ENCODE measurements at places on chromosomes 11 and 22.

DNA sequence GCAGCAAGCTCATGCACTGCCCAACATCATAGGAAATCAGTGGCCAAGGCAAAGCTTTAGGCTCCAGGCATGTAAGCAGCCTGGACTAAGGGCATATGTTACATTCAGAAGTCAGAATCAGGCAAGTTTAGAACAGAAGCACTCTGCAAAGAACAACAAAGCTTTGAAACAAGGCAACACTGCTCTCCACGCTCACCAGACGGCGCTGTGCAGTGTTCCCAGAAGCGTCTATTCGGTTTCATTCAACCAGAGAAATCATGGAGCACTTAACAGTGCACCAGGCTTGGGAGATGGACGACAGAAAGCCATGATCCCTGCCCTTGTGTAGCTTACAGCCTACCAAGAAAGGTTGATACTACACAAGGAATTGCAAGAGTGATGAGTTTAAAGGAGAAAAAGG lies 555.8 kb downstream of the BUD13 start:
- peak; percentile 48 for DNase-seq

DNA sequence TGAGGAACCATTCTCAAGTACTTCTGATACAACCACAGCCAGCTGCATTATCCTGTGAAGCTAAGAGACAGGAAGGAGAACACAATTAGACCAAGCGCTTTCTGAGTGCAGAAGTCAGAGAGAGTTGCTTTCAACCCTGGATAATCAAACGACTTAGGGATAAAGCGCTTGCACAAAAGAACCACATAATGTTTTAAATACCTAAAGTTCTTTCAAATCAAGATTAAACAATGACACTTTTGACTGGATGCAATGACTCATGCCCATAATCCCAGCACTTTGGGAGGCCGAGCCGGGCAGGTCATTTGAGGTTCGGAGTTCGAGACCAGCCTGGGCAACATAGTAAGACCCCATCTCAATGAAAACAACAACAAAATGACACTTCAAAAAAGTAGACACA lies 145.1 kb downstream of the SWAP70 start:
- no peak for DNase-seq

- DNase-seq = no peak
Measured at GRCh38 chr11:43987384-43988039, 45.1 kb downstream of the C11orf96 start.

GRCh38 chr11:128924510-128925249 lies 18.0 kb downstream of the TP53AIP1 start:
- DNase-seq = no peak

DNA sequence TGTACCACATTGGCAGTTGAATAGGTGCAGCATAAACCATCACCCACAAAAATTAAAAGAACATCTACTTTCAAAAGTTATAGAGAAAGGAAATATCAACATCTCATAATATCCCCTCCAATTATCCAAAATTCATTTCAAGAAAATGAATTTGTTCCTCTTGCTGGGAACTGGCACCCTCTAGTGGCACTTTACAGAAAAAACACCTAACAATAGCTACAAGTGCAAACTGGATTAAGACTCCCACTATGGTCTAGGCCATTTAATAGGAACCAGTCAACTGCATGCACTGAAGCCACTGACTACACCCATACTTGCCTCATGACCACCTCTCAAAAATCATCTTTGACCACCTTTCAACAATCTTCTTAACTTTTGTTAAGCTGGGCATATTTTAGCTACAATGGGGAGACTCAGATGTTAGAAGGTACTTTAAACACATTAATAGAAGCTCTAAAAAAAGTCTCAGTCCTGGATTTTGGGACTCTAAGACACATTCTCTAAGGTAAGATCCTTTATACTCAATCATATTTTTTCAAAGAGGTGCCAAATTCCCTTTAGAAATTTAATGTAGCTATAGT lies 17.3 kb downstream of the TRAF6 start:
- DNase-seq = peak; percentile 48

GRCh38 chr11:121559606-121560200 lies 106.9 kb upstream of the SORL1-AS1 start:
- no peak for DNase-seq

DNA sequence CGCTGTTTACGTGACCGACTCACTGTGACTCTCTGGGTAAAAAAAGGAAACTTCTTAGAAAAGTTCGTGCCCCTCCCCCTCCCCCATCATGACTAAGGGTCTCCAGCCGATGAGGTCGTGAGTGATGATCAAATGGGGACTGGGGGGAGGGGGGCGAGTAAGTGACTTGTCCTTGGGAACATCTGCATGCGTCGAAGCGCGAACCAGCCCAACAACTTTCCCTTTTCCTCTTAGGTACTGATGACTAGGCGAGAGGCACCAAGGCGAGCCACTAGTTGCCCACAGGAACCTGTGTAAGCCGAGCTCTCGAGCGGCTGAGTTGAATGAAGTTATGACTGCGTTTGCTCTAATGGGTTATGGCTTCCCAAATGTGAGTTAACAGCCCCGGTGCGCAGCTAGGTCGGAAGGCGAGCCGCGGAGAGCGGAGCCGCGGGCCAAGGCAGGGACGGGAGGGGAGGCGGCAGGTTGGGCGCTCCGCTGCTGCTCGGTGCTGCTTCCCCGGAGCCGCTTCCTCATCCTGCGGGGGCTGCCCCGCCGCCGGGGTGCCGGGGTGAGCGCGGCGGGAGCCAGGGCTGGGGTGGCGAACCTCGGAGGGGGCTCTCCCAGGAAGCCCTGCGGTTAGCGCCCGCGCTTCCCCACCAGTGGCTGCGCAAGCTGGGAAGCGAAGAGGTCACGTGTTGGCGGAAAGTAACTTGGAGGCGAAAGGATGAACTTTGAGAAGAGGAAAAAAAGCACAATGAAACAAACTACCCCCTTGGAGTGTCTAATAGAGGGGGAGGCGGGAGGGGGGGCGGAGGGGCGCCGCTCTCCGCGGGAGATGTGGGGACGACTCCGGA lies 22.1 kb upstream of the BDNF start:
- peak; percentile 25 for DNase-seq

- peak; percentile 26 for DNase-seq
Measured at GRCh38 chr11:86639137-86639536, 33.3 kb downstream of the ME3 start.

DNA sequence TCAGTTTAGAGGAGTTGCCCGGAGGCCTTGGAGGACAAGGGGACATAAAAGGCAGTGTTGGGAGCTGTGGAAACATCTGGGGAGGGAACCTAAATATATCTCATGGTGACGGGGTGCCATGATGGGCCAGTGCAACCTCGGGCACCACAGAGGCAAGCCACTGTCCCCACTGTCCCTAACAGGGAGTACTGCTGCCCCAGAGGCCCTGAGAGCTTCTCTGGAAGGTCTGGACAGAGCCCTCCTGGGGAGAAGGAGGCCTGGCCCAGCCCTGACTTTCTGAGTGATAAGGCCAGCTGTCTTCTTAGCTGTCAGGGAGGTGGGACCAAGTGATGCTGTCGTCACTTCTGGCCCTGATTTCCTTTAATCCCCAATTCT lies 5.5 kb upstream of the P2RY6 start:
- DNase-seq = no peak

DNA sequence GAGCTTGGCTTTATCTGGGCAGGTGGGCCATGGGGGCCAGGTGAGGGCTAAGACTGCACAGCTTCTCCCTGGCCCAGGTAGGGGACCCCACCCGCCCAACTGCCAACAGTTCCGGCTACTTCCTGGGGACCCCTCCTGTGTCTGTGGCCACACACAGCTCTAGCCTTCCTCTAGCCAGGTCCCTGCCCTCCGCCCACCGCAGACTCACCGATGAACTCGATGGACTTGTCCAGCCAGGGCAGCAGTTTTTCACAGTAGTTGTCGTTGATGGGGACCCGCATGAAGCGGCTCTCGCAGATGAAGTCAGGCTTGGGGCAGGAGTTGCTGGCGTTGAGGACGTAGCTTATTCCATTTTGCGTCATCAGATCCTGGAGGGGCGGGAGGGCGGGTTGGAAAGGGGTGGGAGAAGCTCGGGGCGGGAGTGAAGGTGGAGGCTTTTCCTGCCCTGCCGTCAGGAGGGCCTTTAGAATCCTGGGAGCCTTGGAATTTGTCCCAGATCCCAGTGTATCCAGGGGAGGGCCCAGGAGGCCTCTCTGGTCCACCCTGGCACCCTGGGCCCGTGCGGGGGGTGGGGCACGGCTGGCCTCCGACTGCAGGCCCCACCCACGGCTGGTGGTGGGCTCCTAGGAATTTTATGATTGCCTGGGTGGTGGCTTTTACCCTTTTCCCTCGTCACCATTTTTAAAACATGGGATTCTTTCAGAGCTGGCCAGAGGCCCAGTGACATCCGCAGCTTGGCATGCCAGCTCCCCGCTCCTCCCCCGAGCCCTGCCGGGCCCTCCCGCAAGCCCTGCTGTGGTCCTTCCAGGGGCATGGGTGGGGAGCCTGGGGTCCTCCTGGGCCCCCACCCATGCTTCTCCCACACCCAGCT lies 13.9 kb downstream of the DUSP8 start:
- DNase-seq = peak; percentile 71

Measured in A549 (cell line).